ENCODE measurements at places on chromosomes 4 and X.

DNA sequence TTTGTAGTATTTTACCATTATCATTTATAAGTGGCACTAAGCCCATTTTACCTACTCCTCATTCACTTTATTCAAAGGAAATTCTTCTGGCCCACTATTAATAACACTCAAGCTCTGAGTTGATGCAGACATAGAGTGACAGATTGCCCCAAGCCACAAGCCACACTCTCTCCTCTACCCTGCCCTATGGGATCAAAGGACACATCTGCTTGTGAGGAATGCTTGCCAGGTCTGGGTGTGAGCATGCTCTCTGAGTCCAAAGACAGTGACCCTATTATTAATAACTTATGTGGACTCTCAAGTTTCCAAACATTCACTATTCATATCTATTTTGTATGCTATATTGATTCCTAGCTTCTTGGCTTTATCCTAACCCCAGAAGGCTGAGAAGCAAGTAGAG is 18.5 kb downstream of the ETNPPL start:
- peaks cover 7% of the 10 kb centered on the region for H3K4me1 ChIP-seq
- no peak overlapping the region for H3K4me3 ChIP-seq
- no peak for DNase-seq
- no peak overlapping the region for H3K27ac ChIP-seq
- H3K27me3 ChIP-seq, result peaks cover 10% of the 10 kb centered on the region

DNA sequence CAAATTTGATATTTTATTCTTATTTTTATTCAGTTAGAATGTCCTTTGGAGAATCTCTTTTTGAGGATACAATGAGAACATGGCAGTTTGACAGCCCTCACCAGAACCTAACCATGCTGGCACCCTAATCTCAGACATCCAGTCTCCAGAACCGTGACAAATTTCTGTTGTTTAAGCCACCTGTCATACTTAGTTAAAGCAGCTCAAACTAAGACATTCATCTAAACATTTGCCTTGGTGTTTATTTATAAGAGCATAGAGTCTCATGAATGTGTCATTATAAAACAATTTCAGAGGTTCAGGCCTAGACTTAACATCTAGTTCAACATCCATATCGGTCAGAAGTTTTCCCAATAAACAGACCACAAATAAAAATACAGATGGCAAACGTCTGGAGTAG is 125.1 kb upstream of the FUNDC1 start:
- H3K4me1 ChIP-seq, result no peaks in the 10 kb centered on the region
- DNase-seq, result no peak
- H3K4me3 ChIP-seq, result no peak overlapping the region
- H3K27me3 ChIP-seq, result no peaks in the 10 kb centered on the region
- H3K27ac ChIP-seq, result no peak overlapping the region
- H3K36me3 ChIP-seq, result no peaks in the 10 kb centered on the region

DNA sequence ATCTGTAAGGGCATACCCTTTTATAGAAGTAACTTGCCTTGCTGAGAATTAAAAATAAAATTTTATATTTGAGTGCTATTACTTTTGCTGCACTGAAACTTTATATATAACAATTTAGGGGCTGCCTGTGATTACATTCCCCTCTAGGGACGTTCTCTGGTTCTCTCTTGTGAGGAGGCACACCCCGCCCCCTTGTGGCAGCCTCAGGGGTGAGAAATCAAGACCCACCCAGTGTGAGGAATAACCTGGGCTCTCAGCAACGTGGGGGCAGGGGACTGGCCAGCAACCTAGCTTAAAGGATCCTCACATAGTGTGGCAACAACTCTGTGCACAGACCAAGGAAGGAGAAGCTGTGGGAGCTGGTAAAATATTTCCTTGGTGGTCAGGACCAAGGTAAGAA is 43.7 kb downstream of the MAGEA9 start:
- peak; percentile 43 for DNase-seq
- no peaks in the 10 kb centered on the region for H3K36me3 ChIP-seq
- no peak overlapping the region for H3K4me3 ChIP-seq

- DNase-seq, result no peak
- H3K4me1 ChIP-seq, result peaks cover 12% of the 10 kb centered on the region
- H3K4me3 ChIP-seq, result no peak overlapping the region
- H3K36me3 ChIP-seq, result peaks cover 6% of the 10 kb centered on the region
- H3K27ac ChIP-seq, result no peak overlapping the region
- H3K27me3 ChIP-seq, result no peaks in the 10 kb centered on the region
These were observed 111.5 kb downstream of the GNL3L start for GRCh38 chrX:54641530-54641929.

DNA sequence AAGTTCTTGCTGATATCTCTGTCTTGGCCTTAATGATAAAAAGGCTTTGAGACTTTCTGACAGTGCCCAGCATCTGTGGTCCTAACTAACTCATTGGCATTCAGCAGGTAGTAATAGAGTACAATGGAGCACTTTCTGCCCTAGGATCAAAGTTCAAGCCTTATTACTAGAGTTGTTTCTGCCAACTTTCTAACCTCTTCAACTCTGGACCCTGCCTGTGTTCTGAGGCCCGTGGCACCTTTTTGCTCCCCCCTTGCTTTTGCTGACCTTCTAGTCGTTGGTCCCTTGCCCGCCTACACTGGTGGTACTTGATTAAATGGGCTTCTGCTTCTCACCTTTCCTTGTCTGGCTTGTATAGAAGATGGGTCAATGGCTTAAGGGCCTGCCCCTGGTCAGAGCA is 126.3 kb downstream of the PPARGC1A start:
- H3K27ac ChIP-seq, result no peak overlapping the region
- no peaks in the 10 kb centered on the region for H3K36me3 ChIP-seq
- no peak overlapping the region for H3K4me3 ChIP-seq
- no peak for DNase-seq
- no peaks in the 10 kb centered on the region for H3K27me3 ChIP-seq
- H3K4me1 ChIP-seq, result no peaks in the 10 kb centered on the region

DNA sequence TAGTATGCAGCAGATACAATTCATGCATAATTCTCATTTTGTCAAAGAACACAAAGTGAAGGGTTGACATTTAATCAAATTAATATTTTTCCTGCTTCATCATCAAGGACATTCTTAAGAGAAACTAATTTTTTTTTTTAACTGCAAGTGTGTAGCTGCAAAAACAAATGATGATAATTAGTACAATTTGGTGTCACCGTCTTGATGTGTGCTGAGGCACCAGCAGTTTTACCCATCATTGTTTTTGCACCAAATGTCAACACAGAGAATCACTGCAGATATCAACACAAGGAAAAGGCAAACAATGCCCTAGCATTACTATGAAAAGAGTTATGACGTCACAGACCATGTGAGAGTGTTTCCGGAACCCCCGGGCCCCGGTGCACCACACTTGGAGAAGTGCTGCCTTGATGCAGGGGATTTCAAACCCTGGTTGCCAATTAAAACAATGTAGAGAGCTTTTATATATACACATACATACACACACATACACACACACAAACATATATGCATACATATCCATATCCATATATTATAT is 55.9 kb downstream of the AGA start:
- H3K27ac ChIP-seq, result no peak overlapping the region
- H3K27me3 ChIP-seq, result peaks cover 24% of the 10 kb centered on the region
- no peak overlapping the region for H3K4me3 ChIP-seq
- H3K36me3 ChIP-seq, result peaks cover 1% of the 10 kb centered on the region
- DNase-seq, result no peak

DNA sequence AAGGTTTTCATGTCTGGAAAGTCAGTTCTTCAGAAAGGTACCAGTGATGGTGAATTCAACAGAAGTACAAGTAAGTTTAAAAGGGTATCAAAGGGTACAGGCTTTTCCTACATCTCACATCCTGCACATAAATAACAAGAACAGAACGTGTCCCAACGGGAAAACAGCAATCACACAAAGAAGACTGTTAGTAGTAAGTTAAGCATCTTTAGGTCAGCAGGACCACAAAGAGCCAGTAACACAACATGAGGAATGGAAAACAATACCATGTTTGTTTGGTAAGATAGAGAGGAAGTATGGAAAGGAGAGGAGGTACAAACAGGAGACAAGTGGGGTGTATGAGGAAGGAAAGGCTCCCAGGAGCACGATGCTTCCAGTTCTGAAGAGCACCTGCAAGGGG is 43.2 kb downstream of the SAT1 start:
- H3K36me3 ChIP-seq, result no peaks in the 10 kb centered on the region
- H3K27ac ChIP-seq, result no peak overlapping the region
- no peak for DNase-seq
- no peaks in the 10 kb centered on the region for H3K27me3 ChIP-seq
- no peak overlapping the region for H3K4me3 ChIP-seq
- no peaks in the 10 kb centered on the region for H3K4me1 ChIP-seq

GRCh38 chr4:102758241-102759160 is 2.3 kb downstream of the MANBA start:
- no peak overlapping the region for H3K4me3 ChIP-seq
- H3K36me3 ChIP-seq, result peaks cover 7% of the 10 kb centered on the region
- DNase-seq, result no peak
- peaks cover 2% of the 10 kb centered on the region for H3K27me3 ChIP-seq
- no peak overlapping the region for H3K27ac ChIP-seq
- peaks cover 39% of the 10 kb centered on the region for H3K4me1 ChIP-seq

GRCh38 chr4:70505151-70505748 is 13.1 kb upstream of the AMTN start:
- no peaks in the 10 kb centered on the region for H3K36me3 ChIP-seq
- H3K4me3 ChIP-seq, result no peak overlapping the region
- no peaks in the 10 kb centered on the region for H3K4me1 ChIP-seq
- H3K27ac ChIP-seq, result no peak overlapping the region

DNA sequence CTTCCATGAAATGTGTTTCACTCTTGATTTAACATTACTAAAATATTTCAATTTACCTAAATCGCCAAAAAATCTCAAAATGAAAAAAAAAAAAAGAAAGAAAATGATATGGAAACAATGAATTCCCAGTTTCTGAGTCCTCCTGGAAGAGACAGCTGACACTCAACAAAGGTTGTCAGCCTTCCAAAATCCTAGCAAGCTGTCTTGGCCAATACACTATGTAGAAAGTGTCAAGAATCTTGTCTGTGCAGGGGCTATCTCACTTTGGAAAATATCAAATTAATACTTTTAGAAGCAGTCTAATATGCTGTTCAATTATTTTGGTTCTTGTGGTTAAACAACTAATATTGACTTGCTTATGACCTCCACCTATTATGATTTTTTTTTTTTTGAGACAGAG is 8.7 kb downstream of the DKK2 start:
- H3K36me3 ChIP-seq, result no peaks in the 10 kb centered on the region
- no peaks in the 10 kb centered on the region for H3K4me1 ChIP-seq
- no peak overlapping the region for H3K4me3 ChIP-seq
- H3K27ac ChIP-seq, result no peak overlapping the region

DNA sequence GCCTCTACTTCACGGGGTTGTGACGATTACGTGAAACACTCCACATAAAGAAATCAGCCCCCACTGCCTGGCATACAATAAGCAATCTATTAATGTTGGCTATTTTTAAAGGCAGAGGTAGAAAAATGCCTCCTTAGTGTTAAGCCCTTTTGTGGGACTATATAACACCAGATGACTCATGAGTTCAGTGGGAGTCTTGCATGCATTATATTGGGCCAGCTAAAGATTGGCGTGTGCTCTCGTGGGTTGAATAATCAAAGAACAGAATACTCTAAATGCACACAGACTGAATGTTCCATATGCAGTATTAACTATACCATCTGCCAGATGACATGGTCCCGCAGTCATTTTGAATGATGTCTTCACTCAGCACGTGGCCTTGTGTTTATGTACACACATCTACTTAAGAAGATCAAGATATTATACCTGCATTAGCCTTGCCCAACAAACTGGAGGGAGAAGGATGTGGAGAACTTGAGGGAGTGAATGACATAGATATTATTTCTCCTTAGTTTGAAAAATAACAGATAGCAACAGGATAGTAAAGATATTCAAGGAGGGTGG is 85.0 kb upstream of the MYOZ2 start:
- no peak overlapping the region for H3K27ac ChIP-seq
- no peak overlapping the region for H3K4me3 ChIP-seq
- no peaks in the 10 kb centered on the region for H3K4me1 ChIP-seq

GRCh38 chrX:49059681-49060085 is 884 bp downstream of the CCDC120 start:
- H3K27me3 ChIP-seq, result no peaks in the 10 kb centered on the region
- H3K27ac ChIP-seq, result no peak overlapping the region
- H3K36me3 ChIP-seq, result no peaks in the 10 kb centered on the region
- peaks cover 13% of the 10 kb centered on the region for H3K4me1 ChIP-seq
- DNase-seq, result no peak

DNA sequence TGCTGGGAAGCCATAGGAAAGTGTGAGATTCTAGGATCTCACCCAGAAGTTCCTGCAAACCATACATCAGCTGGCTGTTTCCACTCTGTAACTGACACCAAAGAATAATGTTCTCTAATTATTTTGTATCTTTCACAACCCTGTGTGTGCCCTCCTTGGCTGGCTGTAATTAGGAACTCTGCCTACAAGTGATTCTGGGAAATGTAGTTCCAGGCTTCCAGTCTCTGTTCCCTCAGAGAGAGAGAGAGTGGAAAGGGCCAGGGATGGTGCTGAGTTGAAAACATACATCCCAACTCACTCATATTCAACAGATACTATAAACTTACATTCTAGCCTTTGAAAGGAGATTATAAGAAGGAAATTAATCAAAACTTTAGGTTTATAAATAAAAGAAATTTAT is 57.5 kb upstream of the C1QTNF7 start:
- H3K27ac ChIP-seq, result no peak overlapping the region
- no peak for DNase-seq
- H3K4me1 ChIP-seq, result peaks cover 9% of the 10 kb centered on the region

DNA sequence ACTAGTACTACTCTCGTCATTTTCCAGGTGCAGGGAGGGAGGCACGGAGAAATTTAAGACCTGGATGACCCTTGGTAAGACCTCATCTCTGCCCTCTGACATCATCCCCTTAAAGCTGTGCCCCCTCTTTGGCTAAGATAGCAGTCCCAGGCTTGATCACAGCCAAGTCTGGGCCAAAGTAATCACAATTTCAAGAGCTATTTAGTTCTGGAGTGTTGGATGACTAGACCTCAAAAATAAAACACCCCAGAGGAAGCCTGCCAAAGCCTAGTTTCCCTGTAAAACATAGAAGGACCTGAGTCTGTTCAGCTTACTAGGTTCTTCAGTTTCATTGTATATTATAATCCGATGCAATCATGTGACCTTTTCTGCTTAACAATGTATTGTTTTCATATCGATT is 144.6 kb upstream of the ARHGEF9 start:
- no peak for DNase-seq
- no peaks in the 10 kb centered on the region for H3K27me3 ChIP-seq
- H3K4me3 ChIP-seq, result no peak overlapping the region
- no peaks in the 10 kb centered on the region for H3K36me3 ChIP-seq
- no peaks in the 10 kb centered on the region for H3K4me1 ChIP-seq
- H3K27ac ChIP-seq, result no peak overlapping the region
